ENCODE measurements at places on chromosomes 5 and 9. TPM values are rescaled to one million over a fixed set of nuclear protein-coding genes. Genes with fewer than 3 reads are reported as not detected.

The GM2A gene
- 24.5 TPM for total RNA-seq

The PCDHGC5 gene
- not detected for total RNA-seq

The EQTN gene
- total RNA-seq = not detected

The PCDHB16 gene
- total RNA-seq = not detected

The MYMK gene
- total RNA-seq = not detected

The GPX3 gene
- not detected for total RNA-seq

The SH3TC2 gene
- not detected for total RNA-seq

The PCDHB15 gene
- total RNA-seq = not detected

The MYORG gene
- 4.7 TPM for total RNA-seq

The OR2V2 gene
- not detected for total RNA-seq
